ENCODE measurements at places on chromosomes 1 and 21. TPM values are rescaled to one million over a fixed set of nuclear protein-coding genes. Genes with fewer than 3 reads are reported as not detected.

Gene MEAF6
- 29.4 TPM for total RNA-seq

Gene CDK18
- total RNA-seq: 1.1 TPM

Gene CFHR3
- total RNA-seq: 0.30 TPM

Gene BCL2L15
- 0.65 TPM for total RNA-seq

Gene GBP7
- total RNA-seq: not detected

Gene TDRD10
- not detected for total RNA-seq

Gene LIPI
- not detected for total RNA-seq

Gene NDUFS5
- total RNA-seq: 415 TPM

Gene AUNIP
- total RNA-seq: 6.0 TPM

Gene GPR3
- total RNA-seq: 1.9 TPM

Gene SDC3
- 10.2 TPM for total RNA-seq

Gene CD1C
- total RNA-seq: not detected

Gene C2CD4D
- not detected for total RNA-seq

Gene LYPD8
- total RNA-seq: not detected

Gene KRTAP19-1
- total RNA-seq: not detected

Data from A549 treated with DMSO at 1 μM for 4 hours (cell line).